ENCODE measurements at places on chromosomes 16 and 17. TPM values are rescaled to one million over a fixed set of nuclear protein-coding genes. Genes with fewer than 3 reads are reported as not detected.
A peak's percentile ranks its signal among the peaks of the same experiment; 100 is the strongest.

DNA sequence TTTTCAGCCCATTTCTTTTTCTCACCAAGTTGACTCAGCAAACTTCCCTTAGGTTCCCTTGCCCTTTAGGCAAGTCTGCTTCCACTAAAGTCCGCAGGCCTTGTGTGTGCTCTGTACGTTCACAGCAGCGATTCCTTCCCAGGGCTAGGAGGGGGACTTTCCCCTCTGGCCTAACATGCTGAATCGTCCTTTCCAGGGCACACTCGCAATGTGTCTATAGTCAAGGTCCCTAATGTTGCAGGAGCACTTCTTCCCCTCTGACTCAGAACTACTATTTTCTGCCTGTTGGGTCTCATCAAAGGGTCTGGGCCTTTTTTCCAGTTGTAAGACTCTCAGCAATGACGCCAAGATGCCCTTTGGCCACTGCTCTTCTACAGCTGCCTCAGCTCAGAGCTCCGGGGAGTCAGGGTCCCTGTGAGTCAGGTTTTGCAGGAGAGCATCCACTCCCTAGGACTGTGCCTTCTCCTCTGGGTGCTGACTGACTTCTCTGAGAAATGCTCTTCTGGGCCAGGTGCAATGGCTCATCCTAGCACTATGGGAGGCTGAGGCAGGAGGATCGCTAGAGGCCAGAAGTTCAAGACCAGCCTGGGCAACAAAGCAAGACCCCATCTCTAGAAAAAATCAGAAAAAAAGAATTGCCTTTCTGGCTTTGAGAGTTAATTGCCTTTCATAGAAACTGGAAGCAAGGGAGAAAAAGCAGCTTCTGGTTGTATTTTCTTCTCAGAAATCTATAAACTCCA is 64.4 kb upstream of the TBX2 start:
- DNase-seq, result no peak

GRCh38 chr16:86063760-86064405 is 164.9 kb downstream of the IRF8 start:
- DNase-seq, result no peak

- DNase-seq, result no peak
Observed at GRCh38 chr17:19398301-19399181, 11.6 kb upstream of the MFAP4 start.

GRCh38 chr16:68751160-68751559 is 14.1 kb downstream of the CDH1 start:
- no peak for DNase-seq

- peak; percentile 38 for DNase-seq
Observed at GRCh38 chr17:44002141-44002848, 2.1 kb upstream of the NAGS start.

DNA sequence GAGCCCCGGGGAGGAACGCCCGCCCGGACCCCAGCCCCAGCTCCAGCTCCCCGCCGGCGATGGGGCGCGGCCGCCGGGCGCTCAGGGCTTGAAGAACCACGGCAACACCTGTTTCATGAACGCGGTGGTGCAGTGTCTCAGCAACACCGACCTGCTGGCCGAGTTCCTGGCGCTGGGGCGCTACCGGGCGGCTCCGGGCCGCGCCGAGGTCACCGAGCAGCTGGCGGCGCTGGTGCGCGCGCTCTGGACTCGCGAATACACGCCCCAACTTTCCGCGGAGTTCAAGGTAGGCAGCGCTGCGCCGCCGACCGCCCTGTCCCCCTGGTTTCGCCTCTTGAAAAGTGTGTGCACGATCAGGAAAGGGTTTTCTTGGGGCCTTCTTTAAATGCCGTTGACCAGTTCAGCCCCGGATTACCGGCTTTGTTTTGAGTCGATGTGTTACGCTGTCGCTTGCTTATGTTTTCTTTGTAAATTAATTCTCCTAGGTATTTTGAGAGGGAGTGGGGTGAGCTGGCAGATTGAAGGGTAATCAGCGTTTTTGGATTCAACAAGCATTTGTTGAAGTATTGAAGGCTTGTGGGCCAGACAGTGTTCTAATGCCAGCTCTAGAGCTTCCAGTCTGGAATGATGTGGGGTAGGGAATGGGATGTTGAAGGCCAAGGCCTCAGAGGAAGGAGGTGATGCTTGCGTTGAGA is 681 bp downstream of the USP43 start:
- DNase-seq, result peak; percentile 53

GRCh38 chr16:65510850-65511249 is 389.0 kb upstream of the CDH11 start:
- no peak for DNase-seq

DNA sequence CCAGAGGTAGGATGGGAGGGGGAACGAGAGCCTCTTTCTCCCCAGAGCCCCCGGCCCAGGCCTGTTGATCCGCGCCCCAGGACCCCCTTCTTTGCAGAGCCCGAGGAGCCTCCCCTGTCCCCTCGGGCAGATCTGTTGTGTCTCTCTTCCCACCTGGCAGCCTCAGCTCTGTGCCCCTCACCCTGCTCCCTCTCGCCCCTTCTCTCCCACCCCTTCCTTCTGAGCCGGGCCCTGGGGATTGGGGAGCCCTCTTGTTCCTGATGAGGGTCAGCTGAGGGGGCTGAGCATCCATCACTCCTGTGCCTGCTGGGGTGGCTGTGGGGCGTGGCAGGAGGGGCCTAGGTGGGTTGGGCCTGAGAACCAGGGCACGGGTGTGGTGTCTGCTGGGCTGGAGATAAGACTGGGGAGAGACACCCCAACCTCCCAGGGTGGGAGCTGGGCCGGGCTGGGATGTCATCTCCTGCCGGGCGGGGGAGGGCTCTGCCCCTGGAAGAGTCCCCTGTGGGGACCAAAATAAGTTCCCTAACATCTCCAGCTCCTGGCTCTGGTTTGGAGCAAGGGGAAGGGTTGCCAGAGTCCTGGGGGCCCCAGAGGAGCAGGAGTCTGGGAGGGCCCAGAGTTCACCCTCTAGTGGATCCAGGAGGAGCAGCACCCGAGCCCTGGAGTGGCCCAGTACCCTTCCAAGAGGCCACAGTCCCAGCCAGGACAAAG is 65.4 kb downstream of the MRC2 start:
- peak; percentile 23 for DNase-seq

GRCh38 chr16:31253642-31254045 is 6.1 kb upstream of the ITGAM start:
- peak; percentile 26 for DNase-seq

GRCh38 chr17:69607162-69607834 is 192.8 kb downstream of the MAP2K6 start:
- DNase-seq, result peak; percentile 83

- DNase-seq, result no peak
Observed at GRCh38 chr17:57986841-57987580, 1.0 kb downstream of the VEZF1 start.

The HOXB2 gene
- not detected for total RNA-seq

The C16orf96 gene
- total RNA-seq, result not detected

The NOL3 gene
- total RNA-seq, result 68.2 TPM

Measured in NCI-H460 (cell line).